Stimulated activated CD4-positive, alpha-beta T cell treated with anti-CD3 and anti-CD28 coated beads, Interleukin-1b, Interleukin-23, amount 100 ng/mL, for 1 hour (primary cell): ENCODE measurements at places on chromosomes 1 and 21.

DNA sequence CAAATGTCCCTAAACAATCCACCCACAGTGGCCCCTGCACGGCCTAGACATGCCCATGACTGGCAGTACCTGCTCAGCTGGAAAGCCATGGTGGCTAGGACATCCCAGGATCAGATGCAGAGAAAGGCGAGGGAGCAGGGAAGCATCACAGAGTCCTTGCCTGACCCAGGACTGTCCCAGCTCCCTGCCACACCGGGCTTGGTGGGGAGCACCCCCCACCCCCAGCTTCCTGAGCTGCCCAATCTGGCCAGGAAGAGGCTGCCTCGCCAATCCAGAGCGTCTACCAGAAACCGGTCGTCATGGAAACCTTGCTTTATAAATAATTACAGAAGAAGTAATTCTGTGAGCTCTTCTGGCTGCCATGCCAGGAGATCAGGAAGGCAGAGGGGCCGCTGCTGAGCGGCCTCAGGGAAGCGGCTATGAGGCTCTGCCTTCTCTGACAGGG, 34.8 kb downstream of the ACOT7 start:
- DNase-seq, result no peak

GRCh38 chr1:15777909-15778707, 19.5 kb downstream of the FBLIM1 start:
- DNase-seq, result no peak

DNA sequence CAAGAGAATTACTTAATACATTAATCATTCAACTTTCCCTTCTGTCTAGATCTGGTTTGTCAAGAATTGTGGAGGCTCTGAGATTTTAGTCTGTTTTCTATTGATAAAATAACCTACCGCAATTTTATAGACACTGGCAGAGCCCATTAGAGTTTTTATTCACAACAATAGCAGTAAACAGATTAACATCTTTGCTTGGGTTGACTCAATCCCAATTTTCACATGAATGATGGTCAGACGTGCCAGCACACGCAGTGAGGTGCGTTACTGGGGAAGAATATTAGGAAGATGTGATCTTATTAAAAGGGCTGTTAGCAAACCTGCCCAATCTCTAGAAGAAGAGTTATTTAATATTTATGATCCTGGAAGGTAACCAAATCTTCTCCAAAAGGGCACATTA, 736.6 kb downstream of the MRPL39 start:
- no peak for DNase-seq

- DNase-seq, result no peak
Measured at GRCh38 chr1:211521102-211521815, 29.3 kb upstream of the RD3 start.

GRCh38 chr1:93594603-93594880, 87.1 kb downstream of the BCAR3 start:
- no peak for DNase-seq

DNA sequence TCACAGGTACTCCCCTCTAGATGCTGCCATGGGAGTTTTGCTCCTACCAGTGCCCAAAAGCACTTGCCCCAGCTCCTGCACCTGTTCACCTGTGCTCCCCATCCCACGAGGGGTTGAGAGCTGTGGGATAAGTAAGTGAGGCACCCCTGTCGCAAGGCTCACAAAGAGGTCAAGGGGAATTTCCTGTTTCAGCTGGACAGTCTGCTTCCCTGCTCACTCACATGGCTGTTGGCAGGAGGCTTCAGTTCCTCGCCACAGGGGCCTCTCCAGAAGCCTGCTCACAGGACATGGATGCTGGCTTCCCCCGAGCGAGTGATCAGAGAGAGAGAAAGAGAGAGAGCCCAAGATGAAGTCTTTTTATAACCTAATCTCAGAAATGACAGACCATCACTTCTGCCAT, 8.7 kb upstream of the NCMAP start:
- no peak for DNase-seq

DNA sequence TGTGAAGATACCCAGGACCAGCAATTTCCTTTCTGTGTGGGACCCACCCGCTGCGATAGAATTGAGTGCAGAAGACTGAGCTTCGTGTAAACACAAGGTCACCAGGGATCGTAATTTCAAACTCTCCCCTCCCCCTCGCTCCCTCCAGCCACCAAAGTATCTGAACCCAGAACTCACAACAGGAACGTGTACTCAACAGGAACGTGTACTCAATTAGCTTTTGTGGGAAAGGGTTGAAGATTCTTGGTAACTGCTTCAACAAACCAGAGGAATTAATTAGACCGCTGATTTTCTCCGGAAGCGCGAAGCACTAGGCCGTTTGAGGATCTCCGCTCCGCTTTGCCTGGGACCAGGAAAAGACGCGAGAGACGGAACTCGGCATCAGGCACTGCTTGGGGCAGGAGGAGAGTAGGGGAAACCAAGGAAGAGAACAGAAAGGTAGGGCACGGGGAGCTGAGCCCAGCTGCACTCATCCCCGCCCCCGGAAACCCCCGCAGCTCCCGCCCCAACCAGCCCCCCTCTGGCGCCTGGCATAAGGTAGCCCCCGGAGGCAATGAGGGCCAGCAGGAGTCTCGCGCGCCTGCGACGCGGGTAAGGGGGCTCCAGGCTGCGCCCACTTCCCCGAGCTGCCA, 453 bp downstream of the DRAM2 start:
- DNase-seq, result peak; percentile 12

DNA sequence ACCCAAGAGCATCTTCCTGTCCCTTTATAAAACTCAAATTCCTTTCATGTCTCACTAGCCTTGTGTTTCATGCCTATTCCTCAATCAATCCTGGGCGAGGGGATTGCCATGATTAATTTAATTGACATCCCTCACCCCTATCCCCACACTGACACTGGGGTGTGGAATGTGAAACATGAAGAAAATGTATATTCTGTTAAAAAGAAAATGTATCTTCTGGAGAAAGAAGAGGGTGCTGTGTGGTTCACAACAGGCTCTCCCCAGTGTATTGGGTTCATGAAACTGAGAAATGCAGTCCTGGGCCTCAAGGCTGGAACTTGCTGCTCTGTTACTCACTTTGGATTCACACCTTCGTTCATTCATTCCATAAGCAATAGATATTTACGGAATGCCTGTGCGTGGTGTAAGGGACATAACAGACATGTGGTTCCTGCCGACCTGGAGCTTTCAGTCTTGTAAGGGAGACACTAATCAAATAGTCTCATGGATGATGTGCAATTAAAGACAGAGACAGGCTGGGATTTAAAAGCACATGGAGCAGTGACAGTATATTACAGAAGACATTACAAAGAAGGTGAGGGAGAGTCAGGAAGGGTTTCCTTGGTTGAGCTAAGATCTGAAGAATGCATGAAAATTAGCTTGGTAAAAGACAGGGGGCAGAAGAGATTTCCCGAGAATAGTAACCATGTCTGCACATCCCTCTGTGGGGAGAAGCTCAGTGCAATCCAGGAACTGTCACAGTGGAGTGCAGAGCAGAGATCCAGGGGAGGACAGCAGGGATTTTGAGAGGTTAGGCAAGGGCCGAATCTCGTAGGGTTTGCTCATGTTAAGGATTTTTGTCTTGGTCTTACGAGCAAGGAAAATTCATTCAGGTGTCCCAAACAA, 32.1 kb downstream of the SERTAD4 start:
- DNase-seq, result no peak

DNA sequence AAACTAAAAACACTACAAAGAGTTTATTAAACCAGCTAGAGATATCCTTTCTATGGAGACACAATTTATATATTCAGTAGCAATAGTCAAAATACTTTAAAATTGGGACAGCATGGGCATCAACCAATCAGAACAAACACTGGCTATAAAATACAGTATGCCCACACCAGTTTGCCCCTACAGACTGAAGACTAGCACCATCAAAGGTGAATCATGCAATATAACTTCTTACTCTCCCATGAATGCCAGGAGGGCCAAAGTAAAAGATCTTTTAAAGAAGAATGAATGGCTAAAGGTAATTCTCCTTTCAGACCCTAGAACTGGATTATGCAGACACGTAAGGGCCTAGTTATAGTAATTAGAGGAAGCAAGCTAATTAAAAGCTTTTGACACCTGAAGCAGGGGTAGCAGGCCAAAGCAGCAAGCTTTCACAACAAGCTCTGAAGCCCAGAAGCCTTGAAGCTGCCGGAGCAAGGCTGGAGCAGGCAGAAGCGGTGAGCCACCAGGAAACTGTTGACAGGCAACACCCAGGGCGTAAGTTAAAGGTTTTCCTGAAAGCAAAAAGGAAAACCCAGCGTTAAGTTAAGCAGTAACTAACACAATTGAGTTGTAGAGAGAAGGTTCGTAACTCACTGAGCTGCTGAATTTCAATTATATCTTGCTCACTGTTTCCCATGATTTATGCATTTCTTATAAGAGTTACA, 99.3 kb downstream of the CDC42BPA start:
- DNase-seq, result no peak

DNA sequence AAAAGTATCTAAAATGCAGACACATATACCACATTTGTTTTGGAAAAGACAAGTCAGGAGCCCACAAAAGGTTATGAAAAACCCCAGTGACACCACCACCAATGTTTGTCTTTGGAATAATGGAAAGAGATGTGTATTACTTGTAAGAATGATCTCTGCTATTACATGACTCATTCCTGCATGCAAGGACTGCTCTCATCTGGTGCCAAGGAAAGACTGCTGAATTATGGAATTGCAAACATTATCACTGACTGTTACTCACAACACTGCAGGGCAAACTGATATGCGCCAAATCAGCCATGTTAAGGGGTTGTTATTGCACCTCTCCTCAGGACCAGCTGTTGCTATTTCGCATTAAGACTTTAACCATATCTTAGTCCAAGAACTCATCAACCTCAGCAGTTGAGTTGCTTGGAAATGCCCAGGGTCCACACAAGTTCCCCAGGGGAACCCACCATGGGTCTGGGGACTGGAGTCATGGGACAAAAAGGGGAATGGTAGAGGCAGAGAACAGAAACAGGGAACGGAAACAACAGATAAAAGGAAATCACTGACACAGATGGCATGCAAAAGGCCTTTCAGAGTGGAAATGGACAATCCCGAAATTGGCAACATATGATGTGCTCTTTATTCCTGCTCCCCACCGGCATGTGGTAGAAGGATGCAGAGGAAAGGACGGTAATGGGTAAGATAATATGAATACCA, 34.4 kb downstream of the CAPZB start:
- DNase-seq, result no peak

GRCh38 chr21:30962013-30962412, 76.3 kb downstream of the KRTAP19-8 start:
- no peak for DNase-seq

GRCh38 chr1:111499026-111499785, 4.2 kb downstream of the ADORA3 start:
- DNase-seq, result no peak

GRCh38 chr21:42642219-42642745, 11.1 kb upstream of the PDE9A start:
- no peak for DNase-seq

DNA sequence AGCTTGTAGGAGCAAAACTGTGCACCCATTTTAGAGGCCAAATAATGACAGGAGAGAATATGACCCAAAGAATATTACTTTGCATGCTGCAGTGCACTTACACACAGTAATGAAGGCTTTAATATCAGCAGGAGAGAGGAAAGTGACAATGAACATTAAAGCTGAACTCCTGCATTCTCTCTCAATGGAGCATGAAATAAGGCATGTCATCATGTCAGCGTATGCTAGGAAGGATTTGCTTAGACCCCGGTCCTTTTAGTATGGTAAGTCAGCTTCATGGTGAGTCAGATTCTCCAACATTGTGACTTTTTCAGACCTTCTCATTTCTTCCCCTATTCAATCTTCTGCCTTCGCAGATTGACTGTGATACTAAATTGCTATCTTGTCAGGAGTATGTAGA, 210.7 kb upstream of the TMPRSS15 start:
- DNase-seq, result no peak

DNA sequence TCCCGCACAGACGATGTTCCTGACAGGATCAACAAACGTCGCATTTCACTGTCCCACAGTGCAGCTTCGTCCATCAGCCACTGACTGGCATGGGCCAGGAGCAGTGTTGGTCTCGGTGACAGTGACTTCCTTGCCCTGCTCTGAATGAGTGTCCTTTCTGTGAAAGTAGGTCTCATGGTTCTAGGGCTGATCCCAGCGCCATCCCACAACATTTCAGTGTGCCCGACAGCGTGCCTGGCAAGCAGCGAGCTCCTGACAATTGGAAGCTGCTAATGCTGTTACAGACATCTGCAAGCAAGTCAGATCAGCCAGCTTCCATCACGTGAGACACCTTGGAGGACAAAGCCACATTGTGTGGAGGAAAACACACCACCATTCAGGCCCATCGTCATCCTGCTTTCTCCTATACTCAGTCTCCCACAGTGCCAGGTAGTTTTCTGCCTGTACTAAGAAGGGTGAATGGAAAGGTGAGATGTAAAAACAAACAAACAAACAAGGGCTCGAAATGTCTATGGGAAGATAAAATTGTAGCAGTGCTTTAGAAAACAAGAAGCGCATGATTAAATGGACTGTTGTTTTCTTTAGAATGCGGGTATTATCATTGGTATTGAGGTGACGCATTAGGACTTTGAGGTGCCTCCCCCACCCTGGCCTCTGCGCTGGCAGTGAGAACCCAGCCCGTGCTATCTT, 21.9 kb downstream of the ERRFI1 start:
- no peak for DNase-seq

DNA sequence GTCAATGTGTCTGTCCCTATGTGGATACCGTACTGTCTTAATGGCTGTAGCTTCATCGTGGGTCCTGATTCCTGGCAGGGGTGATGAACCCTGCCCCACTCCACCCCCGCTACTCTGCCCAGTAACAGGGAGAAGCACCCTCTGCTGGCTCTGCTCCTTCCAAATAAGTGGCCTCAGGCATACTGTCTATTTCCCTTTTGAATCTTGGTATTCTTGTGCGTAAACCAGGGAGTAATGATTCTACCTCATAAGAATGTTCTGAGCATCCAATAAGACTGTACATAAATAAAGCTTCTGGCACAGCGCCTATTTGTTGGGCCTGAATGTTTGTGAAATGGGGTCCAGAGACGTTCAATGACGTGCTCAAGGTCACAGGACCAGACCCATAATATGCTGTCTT, 35.2 kb upstream of the CTPS1 start:
- DNase-seq, result no peak

DNA sequence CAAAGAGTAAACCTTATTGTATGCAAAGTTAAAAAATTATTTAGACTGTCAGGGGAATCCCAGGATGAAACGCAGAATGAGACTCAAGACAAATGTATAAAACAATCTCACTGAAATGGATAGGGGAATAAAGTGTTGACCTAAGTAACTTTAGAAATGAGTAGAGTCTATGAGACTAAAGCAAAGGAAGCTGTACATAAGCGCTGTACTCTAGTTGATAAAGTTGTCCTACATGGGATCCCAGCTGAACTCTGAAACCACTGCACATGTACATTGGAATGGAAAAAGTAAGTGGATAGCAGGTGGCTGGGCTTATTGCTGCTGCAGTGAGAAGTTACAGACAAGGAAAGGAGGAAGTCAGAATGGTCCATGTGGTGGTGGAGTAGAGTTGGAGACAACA, 18.7 kb downstream of the MMEL1 start:
- DNase-seq, result no peak
